Smooth muscle cell of the umbilical artery (primary cell): ENCODE measurements at places on chromosomes 16 and 17. TPM values are rescaled to one million over a fixed set of nuclear protein-coding genes. Genes with fewer than 3 reads are reported as not detected.

KRTAP16-1 gene
- not detected in 2 replicates for total RNA-seq

TNK1 gene
- 0.09 and 1.2 TPM in 2 replicates for total RNA-seq

NOS2 gene
- total RNA-seq: not detected in 2 replicates

CASKIN1 gene
- total RNA-seq: 0.30 and 0.92 TPM in 2 replicates

PRKCB gene
- under 0.01 and 0.30 TPM in 2 replicates for total RNA-seq

BAIAP3 gene
- total RNA-seq: 0.65 and 0.89 TPM in 2 replicates

MILR1 gene
- 4.0 and 6.2 TPM in 2 replicates for total RNA-seq

MT1F gene
- total RNA-seq: not detected in 2 replicates

FNDC8 gene
- not detected in 2 replicates for total RNA-seq

KRT13 gene
- total RNA-seq: 0.30 and 0.46 TPM in 2 replicates
